ENCODE measurements at places on chromosomes 5 and 9.

- no peak for ATAC-seq
Measured at GRCh38 chr5:74927336-74927735, 61.1 kb upstream of the FAM169A start.

- ATAC-seq, result peak; percentile 80
Measured at GRCh38 chr9:113511856-113512761, 48.6 kb downstream of the RGS3 start.

DNA sequence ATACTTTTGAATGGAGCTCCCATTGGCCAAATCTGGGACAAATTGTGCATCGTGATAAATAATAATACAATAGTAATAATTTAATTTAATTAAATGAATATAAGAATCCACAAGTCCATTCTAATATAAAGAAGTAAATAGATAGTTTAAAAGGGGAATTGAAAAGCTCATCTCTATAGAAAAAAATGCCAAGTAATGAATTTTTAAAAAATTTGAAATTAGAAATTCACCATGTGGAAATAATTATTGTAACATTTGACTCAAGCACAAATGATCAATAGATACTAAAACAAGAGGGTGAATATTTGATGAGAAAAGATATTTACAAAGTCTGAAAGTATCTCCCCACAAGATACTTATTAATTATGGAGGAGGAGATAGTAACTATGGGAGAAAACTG lies 467.4 kb downstream of the CETN3 start:
- ATAC-seq, result no peak

DNA sequence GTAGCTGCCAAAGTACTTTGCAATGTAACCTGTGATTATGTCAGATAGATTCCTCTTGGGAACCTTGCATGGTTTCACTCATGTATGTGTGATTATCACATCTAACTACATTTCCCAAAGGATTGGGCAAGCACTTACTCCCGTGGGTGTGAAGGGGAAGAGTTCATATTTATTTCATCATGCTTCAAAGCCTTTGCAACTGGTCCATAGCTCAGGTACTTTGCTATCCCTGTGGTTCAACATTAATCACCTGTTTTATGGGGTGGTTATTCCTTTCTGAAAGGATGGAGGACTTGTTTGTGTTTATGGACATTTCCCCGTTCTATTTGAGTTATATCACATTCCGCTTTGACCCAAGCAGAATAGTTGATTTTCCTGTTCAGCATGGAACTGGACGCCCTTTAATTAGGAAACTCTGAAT lies 13.6 kb upstream of the ERMP1 start:
- no peak for ATAC-seq

GRCh38 chr9:82670000-82670399 lies 392.9 kb downstream of the RASEF start:
- ATAC-seq, result no peak

DNA sequence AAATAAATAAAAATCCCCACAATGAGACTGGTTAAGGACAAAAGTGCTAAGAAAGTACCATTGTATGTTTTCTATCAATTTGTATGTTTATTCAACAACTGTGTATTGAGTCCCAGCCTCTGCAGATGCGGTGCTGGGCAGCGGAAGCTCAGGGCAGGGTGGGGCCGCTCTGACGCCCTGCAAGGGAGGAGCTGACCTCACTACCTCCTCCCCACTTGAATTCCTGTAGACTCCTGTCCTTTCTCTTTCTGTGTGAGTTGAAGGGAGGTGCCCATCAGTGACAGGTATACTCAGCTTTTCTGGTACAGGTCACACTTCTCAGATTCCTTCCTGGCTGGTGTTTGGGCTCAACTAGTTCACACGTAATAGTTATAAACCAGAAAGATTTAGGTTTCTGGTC lies 27.0 kb downstream of the ANGPTL2 start:
- no peak for ATAC-seq

GRCh38 chr9:4397917-4398316 lies 92.4 kb upstream of the SLC1A1 start:
- no peak for ATAC-seq

DNA sequence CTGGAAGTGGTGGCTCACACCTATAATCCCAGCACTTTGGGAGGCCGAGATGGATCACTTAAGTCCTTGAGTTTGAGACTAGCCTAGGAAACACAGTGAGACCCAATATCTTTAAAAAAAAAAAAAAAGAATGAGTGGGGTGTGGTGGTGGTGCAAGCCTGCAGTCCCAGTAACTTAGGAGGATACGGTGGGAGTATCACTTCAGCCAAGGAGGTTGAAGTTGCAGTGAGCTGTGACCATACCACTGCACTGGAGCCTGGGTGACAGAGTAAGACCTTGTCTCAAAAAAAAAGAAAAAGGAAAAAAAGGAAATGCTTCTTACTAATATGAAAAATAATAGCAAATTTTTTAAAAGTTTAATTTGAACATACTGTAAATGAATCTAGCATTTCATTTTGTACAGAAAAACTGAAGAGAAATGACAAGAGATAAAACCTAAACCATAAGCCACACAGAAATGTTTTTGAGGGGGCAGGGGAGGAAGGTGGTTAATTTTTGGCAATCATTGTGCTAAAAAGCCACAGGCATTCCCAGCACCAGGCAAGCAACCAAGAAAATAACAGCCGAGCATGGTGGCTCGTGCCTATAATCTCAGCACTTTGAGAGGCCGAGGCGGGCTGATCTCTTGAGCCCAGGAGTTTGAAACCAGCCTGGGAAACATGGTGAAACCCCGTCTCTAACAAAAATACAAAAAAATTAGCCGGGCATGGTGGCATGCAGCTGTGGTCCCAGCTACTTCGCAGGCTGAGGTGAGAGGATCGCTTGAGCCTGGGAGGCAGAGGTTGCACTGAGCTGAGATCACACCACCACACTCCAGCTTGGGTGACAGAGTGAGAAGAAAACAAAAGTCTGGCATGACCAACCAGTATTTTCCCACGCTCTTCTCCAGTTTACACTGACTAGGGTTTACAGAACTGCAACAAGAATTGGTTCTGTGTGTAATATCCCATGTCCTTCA lies 114.5 kb upstream of the NR5A1 start:
- ATAC-seq, result no peak

- no peak for ATAC-seq
Measured at GRCh38 chr5:153755913-153756500, 265.5 kb downstream of the GRIA1 start.

DNA sequence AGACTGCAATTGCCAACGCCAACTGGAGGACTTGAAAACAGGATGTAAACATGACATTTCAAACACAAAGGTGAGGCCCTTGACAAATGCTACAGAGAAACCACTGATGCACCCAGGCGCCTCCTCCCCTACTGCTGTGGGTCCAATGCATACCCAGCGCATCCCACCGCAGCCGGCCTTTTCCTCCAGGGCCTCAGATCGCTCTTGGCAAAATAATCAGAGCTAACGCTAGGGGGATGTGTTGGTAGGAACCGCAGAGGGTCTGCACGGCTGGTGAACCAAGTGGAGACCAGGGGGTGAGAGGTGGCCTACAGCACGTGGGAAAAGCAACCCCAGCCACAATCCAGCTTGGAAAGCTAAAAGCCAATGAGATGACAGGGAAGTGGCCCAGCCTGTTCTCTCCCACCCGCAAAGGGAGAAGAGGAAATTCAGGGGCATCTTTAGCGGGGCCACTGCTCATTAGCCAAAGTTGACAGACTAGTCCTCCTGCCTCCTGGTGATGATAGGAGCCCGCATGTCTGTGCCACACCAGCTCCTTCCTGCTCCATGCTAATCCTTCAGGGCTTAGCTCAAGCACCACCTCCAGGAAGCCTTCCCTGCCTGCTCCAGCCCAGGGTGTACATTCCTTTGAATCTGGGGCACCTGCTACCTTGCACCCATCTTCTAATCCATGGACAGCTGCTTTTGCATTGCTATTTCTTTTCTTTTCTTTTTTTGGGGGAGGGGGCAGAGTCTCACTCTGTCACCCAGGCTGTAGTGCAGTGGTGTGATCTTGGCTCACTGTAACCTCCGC lies 5.9 kb downstream of the FAM163B start:
- ATAC-seq, result no peak

GRCh38 chr5:101969742-101970141 lies 326.3 kb downstream of the SLCO4C1 start:
- no peak for ATAC-seq

GRCh38 chr9:121711281-121711680 lies 59.8 kb downstream of the DAB2IP start:
- ATAC-seq, result no peak

- ATAC-seq, result no peak
Measured at GRCh38 chr9:16356196-16356765, 514.2 kb downstream of the BNC2 start.

DNA sequence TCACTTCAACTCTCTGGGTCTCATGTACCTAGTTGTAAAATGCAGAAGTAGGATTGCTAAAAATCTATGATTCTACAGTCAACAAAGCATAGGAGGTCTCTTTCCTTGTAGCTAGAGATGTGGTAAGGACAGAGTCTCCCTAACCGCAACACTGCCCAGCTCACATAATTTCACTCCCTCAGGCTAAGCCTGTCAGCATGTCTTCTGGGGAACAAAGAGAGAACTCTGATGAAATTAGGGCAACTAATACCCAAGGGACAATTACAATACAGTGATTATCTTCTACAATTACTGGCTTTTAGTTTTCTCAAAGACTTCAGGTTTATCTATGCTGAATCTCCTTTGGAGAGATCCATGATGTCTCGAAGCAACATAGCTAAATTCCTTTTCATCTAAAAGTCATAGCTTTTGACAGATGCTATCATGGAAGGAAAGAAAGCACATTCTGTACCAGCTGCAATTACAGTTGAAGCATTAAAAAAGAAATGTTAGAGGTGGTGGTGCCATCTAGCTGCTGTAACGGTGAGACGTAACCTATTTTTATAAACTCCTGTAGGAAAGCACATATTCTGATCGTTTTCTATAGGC lies 141.1 kb upstream of the TARS1 start:
- no peak for ATAC-seq

DNA sequence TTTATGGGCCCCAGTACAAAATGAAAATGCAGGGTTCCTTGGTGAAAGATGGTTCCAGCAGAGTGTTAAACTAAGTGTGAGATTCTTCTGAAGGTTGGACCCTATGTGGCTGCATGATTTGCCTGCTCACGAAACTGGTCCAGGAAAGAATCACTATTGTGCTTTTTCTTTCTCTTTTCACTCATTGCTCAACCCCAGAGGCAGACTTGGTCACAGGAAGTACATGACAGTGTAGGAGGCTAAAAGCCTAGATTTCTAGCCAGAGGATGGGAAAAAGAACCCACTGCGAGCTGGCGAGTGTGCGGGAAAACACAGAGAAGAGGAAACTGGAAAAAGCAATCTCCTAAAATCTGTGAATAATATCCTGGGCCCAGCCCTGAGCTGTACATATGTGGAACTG lies 18.6 kb downstream of the SLC36A2 start:
- peak; percentile 29 for ATAC-seq

DNA sequence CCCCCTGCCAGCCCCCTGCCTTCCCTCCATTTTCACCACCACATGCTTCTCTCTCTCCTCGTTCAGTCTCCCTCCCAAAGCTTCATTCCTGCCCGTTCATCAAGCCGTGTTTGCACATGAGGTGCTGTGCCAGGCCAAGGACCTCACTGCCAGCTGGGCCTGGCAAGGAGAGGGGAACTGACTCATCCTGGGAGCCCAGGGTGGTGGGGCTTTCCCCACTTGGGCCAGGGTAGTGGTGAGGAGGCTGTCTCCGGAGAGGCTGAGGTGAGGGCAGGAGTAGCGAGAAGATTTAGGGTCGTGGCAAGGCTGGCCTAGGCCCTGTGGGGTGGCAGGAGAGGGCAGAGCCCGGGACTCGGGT lies 30.4 kb upstream of the NOTCH1 start:
- ATAC-seq, result peak; percentile 94

DNA sequence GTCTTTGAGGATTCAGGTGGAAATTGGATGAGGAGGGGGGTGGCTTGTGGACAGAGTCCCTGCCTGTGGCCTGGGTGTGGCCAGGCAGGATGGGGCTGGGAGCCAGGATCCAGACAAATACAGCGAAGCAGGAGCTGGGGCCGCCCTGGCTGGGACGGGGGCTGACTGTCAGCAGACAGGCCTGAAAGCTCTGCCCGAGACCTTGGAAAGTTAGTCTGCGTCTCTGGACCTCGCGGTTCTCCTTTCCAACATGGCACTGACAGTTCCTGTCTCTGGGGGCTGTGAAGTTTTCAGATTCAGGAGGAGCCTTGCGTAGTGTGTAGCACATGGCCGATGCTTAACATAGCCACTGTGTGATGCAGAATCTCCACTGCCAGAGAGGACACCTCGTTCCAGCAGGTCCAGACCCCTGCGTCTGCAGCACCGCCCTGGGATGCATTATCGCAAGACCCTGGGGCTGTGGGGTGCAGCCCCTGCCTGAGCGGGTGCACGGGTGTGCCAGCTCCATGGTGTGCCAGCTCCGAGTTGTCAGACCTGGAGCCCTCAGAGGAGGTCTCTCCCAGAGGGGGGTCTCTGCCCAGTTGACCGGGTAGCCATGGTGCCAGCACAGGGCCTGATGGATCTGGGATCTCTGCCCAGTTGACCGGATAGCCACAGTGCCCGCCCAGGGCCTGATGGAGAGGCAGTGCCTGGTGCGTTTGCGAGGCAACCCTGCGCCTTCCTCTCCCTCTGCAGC lies 89.3 kb downstream of the COL5A1 start:
- ATAC-seq, result no peak

- ATAC-seq, result no peak
Measured at GRCh38 chr5:24788829-24789514, 144.2 kb upstream of the CDH10 start.

DNA sequence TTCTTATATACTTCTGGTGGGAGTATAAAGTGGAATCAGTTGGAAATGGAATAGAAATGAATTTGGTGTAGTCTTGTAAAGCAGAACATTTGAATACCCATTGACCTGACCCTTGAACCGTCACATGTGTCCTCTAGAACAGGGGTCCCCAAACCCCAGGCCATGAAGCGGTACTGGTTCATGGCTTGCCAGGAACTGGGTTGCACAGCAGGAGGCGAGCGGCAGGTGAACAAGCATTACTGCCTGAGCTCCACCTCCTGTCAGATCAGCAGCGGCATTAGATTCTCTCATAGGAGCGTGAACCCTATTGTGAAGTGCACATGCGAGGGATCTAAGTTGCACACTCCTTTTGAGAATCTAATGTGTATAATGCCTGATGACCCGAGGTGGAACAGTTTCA lies 80.0 kb downstream of the RANBP17 start:
- ATAC-seq, result no peak

DNA sequence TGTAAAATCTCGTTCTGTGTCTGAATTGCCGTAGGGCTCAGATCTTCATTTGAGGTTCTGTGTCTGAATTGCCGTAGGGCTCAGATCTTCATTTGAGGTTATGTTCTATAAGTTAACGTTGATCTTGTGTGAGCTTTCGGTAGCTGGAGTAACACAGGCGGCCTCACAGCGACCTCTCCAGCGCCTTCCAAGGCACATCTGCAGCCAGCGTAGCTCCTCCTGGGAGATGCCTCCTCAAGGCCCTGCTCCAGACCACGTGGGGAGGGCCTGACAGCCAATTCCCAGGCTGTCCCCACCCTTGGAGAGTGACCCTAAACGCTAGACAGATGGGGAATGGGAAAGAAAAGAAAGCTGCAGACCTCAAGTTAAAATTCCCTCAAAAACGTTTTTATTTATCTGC lies 8.7 kb upstream of the AHRR start:
- no peak for ATAC-seq

- no peak for ATAC-seq
Measured at GRCh38 chr5:21594566-21594965, 1258.6 kb downstream of the CDH12 start.

GRCh38 chr5:98500811-98501210 lies 272.7 kb upstream of the RGMB start:
- no peak for ATAC-seq

- peak; percentile 72 for ATAC-seq
Measured at GRCh38 chr5:134053840-134054338, 49.1 kb upstream of the VDAC1 start.

GRCh38 chr9:6051511-6051950 lies 36.1 kb upstream of the RANBP6 start:
- no peak for ATAC-seq

- no peak for ATAC-seq
Measured at GRCh38 chr5:116272281-116272941, 187.6 kb downstream of the COMMD10 start.
